Anterior cingulate cortex (tissue), 58 donors: ENCODE measurements at places on chromosomes 11 and 22.

GRCh38 chr22:43812890-43813289 is 785 bp upstream of the EFCAB6 start:
- no peak for DNase-seq

- DNase-seq = no peak
These were observed 1.4 kb downstream of the FDX1 start for GRCh38 chr11:110431051-110431672.

GRCh38 chr11:65135633-65136145 is 1.4 kb upstream of the SYVN1 start:
- DNase-seq = no peak

DNA sequence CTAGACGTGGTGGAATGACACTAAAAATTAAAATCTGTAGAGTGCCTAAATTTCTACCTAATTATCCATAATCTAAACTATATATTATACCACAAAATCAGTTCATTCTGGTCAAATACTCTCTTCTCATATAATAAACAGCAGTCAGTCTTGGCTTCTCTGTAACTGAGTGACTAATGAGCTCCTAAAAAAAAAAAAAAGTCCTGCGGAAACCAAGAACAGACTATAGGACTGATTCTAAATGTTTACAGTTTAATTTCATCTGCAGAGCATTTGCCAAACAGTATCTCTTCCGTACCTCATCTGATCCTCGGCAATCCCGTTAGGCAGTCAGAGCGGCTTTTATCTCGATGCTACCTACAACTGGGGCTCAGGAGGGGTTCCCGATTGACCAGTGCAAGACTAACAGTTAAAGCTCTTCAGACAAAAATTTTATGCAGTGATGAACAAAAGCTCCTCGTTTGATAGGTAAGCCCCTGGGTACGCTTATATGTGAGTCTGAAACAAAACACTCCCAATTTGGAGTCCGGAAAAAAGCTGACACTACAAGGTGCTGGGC is 686 bp downstream of the KIF18A start:
- DNase-seq = no peak
